ENCODE measurements at places on chromosomes 2 and 18.

- no peak for DNase-seq
These were observed 54.5 kb downstream of the ACSL3 start for GRCh38 chr2:222915092-222915957.

- no peak for DNase-seq
These were observed 10.6 kb upstream of the NUP35 start for GRCh38 chr2:183113630-183114029.

DNA sequence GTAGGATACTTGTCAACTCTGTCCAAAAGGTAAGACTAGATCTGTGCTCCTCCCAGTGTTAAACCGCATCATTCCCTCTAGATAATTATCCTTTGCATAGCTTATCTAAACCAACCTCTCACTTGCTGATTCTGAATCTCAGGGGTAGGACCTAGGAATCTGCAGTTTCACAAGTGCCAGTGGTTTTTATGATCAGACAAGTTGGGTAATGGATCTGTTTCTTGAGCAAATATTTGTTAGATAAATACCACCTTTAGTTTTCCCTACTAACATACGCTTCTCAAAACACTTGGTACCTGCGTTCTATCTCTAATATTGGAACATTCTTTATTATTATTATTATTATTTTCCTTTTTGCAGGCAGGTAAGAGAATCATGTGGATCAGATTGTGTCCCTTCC, 439.9 kb downstream of the PTPRM start:
- no peak for DNase-seq

GRCh38 chr2:230939066-230939591, 14.1 kb upstream of the GPR55 start:
- no peak for DNase-seq

DNA sequence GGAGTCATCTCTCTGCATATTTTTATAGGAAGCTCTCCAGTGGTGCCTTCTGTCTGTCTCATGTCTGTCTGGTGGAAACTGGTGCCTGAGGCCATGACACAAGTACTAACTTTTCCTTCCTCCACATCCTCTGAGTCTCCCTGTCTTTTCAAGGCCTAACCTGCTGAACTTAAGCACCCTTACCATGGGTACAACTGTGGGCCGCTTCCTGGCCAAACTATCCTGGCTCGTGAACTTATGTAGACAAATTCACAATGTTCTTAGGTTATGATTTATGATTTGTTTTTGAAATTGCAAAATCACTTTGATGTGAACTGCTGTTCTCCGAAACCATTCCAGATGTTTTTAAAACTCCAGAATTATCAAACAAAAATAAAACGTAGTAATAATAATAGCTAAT, 804.5 kb upstream of the POU3F3 start:
- DNase-seq, result no peak

GRCh38 chr2:203915256-203915655, 21.3 kb upstream of the ICOS start:
- DNase-seq, result no peak

- DNase-seq, result no peak
These were observed 49.3 kb downstream of the ADNP2 start for GRCh38 chr18:80158365-80158764.
